Dermis lymphatic vessel endothelial cell (primary cell): ENCODE measurements at places on chromosomes 13 and 19. TPM values are rescaled to one million over a fixed set of nuclear protein-coding genes. Genes with fewer than 3 reads are reported as not detected.

CLEC11A gene
- total RNA-seq = 0.34 and 1.6 TPM in 2 replicates

KASH5 gene
- not detected in 2 replicates for total RNA-seq

CGB8 gene
- total RNA-seq = not detected in 2 replicates

ING1 gene
- 11.8 and 14.9 TPM in 2 replicates for total RNA-seq

NKPD1 gene
- total RNA-seq = 0.11 and 0.17 TPM in 2 replicates

SGTA gene
- 27.4 and 27.6 TPM in 2 replicates for total RNA-seq
